ENCODE measurements at places on chromosomes 1 and 21.

DNA sequence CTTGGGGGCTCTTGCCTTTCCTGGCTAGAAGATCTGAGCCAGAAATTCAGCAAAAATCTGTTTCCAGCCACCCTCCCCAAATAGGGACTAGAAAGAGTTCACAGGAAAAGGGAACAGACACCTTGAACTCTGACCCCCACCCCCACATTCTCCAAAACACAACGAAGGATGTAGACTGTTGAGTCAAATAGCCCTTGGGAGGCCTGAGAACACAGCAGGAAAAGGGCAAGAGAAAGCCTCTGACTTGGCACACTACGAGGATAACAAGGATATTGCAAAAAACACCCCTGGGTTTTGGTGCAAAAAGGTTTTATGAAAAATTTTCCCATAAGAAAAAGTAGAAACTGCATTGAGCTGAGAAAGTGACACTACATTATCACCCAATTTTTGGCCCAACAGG, 1.9 kb upstream of the YRDC start:
- no peak for DNase-seq

DNA sequence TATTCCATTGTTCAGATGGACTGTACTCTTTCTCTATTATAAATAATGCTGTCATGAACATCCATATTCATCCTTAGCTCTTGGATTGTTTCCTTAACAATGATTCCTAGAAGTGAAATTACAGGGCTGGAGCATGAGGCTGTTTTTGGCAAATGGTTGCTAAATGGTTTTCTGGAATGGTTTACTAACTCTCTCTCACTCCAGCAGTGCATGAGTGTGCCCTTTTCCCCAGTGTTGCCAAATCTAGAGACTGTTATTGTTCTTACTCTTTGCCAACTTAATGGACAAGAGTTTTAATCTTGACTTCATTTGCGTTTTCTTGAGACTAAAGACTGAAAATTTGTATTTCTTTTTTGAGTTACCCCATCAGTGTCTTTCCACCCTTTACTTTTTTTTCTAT, 113.0 kb downstream of the PAPPA2 start:
- no peak for DNase-seq

DNA sequence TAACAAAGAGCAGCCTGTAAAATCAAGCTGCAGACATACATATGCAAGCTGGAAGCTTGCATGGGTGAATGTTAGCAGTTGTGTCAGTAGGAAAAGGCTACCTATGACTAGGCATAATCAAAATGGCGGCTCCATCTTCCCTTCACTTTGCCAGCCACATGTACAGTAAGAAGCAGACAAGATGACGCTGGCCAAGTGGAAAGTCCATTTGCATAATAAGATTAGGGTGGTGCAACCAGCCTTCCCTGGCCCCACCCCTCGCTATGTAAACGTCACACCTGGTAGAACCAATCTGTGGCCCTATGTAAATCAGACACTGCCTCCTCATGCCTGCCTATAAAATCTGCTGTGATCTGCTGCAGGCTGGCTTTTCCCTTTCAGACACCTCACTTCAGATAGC, 171.9 kb upstream of the USP25 start:
- no peak for DNase-seq

DNA sequence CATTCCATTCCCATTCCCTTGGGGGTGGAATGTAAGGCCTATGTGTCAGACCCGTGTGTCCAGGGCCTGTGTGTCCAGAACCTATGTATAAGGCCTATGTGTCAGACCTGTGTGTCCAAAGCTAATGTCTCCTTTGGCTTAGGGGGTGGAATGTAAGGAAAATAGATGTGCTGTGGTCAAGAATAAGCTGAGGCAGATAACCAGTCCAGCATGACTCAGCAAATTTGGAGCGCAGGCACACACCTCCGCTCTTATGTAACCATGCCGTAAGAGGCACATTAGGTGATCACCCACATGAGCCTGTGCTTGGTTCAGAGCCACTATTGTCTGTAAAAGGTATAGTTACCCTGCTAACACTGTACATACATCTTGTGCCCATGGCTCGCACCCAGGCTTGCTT, 150.8 kb upstream of the SGIP1 start:
- DNase-seq: no peak

DNA sequence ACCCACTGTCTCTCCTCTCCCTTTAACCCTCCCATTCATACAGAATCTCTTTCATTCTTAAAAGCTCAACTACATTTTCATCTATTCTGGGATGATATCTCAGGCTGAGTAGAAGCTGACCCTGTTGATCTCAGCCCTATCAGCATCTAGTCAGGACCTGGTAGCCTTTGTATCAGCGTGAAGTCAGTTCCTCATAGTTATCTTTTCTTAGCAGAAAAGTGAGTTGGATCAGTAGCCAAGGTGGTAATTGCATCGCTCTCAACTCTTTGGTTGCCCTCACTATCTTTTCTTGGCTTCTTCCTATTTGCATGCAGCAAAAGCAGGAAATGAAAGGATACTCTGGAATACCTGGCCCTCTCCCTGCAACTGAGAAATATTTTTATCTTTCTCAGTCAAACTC, 13.6 kb upstream of the GOLT1A start:
- no peak for DNase-seq

- DNase-seq: no peak
Observed at GRCh38 chr1:246677842-246678241, 46.4 kb upstream of the SCCPDH start.

DNA sequence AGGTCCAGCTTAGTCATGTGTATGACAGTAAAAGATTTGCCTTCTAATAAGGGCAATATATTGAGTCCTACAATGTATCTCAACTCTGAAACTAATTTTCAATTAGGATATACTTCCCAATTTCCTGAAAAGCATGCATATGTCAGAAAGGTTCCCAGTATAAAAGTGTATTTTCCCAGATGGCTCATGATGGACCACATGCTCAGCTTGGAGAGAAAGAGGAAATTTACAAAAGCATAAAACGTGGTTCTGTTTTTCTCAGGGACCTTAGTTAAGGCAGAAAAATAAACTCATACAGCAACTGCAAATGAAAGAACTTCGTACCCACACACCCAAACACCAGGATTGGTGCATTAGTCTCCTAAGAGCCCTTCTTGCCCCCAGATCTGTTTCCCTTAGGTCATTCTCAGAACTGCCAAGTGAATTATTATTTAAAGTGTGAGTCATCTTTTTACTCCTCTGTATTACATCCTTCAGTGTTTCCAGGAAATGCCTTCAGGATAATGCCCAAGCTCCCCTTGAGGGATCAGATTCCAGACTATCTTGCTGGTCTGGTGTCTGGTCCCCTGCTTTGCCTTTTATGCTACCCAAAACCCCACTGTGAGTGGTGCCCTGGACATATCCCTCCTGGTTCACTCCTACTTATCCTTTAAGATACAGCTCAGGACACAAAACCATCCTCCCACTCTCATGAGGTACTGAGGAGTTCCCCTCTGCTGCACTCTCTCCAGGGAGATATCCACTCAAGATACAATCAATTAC, 57.4 kb downstream of the SSX2IP start:
- no peak for DNase-seq

DNA sequence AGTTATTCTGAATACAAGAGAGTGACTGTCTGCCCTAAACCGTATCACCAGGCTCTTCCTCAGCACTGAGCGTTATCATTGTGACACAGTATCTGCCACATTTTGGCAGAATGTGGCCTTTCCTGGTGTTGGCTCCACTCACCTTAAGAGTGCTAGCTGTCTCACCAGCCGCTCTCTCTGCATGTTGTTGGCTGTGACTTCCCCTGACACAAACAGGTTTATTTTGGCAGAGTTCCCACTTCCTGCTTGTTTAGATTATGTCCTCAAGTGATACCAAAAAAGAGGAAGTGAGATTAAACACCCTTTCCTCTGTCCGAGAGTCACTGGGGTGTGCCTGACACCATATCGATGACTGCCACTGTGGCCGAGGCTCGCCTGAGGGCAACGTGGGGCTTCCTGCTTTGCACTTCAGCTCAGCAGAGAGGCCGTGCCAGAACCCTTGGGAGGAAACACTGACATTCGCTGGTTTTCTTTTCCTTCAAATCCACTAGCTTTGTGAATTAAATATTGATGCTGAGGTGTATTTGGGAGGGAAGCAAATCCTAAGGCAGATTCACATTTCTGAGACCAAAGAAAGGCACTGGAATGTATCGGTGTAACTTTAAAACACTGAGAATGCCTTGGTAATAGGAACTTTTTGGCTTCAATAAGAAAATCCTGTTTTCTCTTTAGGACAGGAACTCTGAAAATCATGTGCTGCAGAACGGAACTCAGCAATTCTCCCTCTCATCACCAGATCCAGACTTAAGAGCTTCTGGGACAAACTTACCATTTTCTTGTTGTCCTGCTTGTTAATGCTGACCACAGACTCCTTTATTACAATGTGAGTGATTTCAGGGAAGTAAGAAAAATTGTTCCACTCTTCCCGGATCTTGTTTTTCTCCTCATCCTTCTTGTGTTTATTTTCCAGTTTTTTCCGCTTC, 102.1 kb downstream of the JAK1 start:
- DNase-seq: no peak

DNA sequence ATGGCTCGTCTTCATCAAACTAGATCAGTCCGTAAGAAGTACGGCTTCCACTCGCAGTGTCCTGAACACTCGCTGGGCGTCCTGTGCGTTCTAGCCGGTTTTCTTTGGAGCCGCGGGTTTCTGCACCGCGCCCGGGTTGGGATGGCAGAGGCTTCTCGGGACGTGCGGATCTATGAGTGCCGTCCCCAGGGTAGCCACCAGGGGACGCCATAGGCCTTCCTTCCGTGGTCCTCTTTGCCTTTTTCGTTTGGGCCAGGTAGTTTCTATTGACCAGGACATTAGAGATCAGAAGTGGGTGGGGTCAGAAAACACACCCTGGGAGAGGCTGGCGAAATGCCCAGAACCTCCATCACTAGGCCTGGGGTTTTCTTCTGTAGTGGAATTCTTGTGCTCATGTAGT, 273.8 kb downstream of the FAM72C start:
- no peak for DNase-seq

DNA sequence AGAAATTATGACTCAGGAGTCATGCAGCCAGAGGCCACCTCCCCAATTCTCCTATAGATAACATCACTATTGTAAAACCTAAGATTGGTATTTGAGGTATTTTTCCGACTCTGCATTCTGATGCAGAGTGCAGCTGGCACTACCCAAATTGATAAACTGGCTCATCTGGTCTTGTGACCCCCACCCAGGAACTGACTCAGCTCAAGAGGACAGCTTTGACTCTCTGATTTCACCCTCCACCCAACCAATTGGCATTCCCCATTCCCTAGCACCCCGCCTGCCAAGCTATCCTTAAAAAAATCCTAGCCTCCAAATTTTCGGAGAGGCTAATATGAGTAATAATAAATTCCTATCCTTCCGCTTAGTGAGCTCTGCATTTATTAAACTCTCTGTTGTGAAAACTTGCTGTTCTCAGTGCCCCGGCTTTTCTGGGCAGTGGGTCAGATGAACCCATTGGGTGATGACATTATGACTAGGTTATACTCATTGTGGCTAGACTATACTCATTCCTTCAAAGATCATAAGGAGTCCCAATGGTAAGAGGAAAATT, 39.4 kb upstream of the EPS15 start:
- DNase-seq: no peak

DNA sequence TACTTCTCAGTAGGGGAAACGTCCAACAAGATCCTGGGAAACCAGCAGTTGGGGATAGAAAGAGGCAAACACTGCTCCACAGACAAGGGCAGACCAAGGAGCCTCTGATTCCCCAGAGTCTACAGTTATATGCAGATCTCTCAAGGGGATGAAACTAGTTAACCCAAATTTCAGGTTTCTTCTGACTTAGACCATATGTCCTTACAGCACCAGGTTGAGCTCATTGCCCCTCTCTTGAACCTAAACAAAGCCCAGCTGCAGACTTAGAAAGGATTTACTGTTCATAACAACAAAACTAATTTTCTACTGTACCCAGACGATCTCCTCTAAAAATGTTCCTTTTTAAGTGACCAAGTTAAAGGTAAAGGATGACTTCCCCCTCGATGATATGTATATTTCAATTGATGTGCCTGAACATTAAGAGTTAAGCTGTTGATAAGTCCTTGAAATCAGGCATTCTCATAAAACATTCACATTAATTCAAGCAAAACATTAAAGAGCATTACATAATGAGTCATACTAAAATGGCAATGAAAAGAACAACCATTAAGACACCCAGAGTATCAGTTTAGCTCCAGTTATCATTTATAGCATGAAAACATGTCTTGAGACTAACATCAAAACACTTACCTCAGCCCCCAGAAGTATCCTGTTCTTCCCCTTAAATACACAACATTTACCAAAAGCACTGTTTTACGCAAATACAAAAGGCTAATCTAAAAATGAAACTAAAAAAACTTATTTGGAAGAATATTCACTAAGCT, 24.1 kb downstream of the SMYD3 start:
- DNase-seq: no peak

- DNase-seq: peak; percentile 98
Observed at GRCh38 chr1:205680073-205680851, at the start of gene SLC45A3. Gene SLC45A3, minus strand, starts transcription at chr1:205680509. Its CDS starts 15,853 bp downstream, at chr1:205664656.

GRCh38 chr1:43660355-43660754, 10.4 kb downstream of the KDM4A start:
- DNase-seq: no peak

DNA sequence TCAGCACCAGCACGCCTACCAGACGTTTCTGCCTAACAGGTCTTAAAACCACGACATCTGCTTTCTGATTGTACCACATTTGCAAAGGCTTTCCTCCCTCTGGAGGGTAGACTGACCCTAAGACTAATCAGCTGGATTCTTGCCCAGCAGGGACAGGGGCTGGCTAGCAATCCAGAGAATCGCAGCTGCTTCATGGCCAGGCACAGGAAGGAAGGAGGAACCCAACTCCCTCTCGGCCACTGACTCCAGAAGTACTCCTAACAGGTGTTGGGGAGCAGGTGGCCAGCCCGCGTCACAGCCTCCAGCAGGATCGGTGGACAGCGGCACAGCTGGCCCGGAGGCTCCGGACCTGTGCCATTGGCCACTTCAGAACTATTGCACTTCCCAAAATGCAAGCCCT, 180.8 kb downstream of the NPHP4 start:
- no peak for DNase-seq

DNA sequence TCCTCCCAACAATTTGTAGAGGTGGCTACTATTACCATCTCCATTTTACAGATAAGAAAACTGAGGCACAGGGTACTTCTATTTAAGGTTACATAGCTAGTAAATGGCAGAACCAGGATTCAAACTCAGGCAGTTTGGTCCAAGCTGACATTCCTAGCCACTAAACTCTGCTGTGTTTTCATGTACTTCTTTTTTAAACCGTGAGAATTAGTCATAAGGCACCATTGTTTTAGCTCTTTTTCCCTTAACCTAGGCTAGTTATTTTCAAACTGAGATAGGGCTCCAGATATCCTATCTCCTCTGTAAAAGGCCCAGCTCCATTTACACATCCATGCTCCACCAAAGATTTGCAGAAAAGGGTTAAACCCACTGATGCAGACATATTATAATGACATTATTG, 92.9 kb downstream of the PTPN14 start:
- DNase-seq: no peak
